ENCODE measurements at places on chromosomes 6 and 20.

- no peak for DNase-seq
Observed at GRCh38 chr6:55668591-55668990, 89.6 kb upstream of the HMGCLL1 start.

DNA sequence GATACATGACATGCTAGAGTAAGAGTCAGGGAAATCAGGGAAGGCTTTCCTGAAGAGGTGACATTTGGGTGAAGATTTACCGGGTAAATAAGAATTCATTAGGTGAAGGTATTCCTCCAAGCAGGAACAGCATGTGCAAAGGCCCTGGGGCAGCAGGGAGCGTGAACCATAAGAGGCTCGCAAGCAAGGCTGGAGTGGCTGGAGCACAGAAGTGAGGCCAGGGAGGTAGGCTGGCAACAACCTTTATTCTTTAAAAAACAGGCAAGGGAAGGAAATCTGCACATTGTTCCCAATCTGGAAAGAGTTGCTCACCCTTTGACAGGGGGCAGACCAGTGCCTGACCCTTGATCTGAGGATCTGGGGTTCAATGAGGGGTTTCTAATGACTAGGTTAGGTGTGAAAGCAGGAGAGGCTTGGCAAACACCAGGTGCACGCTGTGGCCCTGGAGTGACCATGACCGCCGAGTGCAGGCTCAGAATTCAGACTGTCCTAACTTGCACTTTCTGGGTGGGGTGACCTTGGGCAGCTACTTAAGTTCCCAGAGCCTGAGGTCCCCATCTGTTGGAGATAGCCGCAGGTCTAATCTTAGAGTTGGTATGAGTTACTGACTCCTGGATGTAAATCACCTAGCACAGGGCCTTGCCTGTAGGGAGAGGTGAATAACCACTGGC is 1.9 kb downstream of the KIAA1755 start:
- DNase-seq, result no peak

GRCh38 chr6:154267508-154268106 is 89.0 kb downstream of the IPCEF1 start:
- no peak for DNase-seq

DNA sequence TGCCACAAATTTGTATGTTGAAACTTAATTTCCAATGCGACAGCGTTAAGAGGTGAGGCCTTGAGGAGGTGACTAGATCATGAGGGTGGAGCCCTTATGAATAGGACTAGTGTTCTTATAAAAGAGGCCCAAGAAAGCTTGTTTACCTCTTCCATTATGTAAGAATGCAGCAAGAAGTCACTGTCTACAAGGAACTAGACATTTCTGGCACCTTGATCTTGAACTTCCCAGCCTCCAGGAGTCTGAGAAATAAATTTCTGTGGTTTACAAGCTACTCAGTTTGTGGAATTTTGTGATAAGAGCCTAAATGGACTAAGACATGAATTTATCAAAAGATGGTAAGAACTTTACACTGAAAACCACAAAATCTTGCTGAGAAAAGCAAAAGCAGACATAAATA is 173.6 kb upstream of the SGK1 start:
- DNase-seq, result no peak

GRCh38 chr6:126804332-126805064 is 314.0 kb upstream of the RSPO3 start:
- no peak for DNase-seq

GRCh38 chr6:48747040-48747439 is 636.0 kb upstream of the PTCHD4 start:
- DNase-seq, result no peak

GRCh38 chr6:20907486-20908071 is 373.3 kb downstream of the CDKAL1 start:
- DNase-seq, result no peak

- DNase-seq, result peak; percentile 42
Observed at GRCh38 chr6:43771858-43772680, 2.1 kb downstream of the VEGFA start.

DNA sequence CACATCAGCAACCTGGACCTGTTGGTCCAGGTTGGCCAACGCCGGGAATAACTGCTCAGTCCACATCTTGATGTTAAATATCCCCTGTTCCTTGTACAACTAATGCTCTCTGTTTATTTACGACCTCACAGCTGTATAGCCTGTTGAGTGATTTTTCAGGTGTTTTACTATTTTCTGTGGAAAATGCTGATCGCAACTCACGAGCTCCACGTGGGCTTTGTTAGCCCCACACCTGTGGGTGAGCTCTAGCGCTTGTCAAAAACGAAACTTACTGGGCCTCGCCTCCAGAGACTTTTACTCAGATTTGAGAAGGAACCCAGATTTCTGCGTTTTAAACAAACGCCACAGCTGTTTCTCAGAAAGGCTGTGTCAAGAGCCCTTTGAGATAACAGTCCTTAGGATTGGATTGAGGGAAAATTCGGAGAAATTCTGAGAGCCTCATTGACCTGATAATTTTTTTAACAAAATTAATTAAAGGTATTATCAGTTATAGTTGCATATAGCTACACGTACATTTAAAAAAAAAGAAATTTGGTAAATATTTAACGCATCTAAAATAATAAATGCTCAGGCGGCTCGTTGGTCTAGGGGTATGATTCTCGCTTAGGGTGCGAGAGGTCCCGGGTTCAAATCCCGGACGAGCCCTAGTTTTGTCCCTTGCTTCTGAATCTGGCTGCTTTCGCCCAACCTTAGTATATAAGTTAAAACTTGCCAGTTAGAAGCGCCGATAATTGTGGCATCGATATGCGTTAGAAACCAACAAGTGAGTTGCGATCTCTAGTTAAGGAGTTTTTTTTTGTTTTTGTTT is 16.7 kb downstream of the HMGN4 start:
- DNase-seq, result no peak

GRCh38 chr6:6689400-6690143 is 101.1 kb downstream of the LY86 start:
- DNase-seq, result no peak

GRCh38 chr6:170165085-170165470 is 125.8 kb downstream of the DLL1 start:
- DNase-seq, result no peak

- DNase-seq, result no peak
Observed at GRCh38 chr20:31355981-31356380, 12.4 kb upstream of the DEFB118 start.

- no peak for DNase-seq
Observed at GRCh38 chr6:15148356-15148946, 97.4 kb upstream of the JARID2 start.

DNA sequence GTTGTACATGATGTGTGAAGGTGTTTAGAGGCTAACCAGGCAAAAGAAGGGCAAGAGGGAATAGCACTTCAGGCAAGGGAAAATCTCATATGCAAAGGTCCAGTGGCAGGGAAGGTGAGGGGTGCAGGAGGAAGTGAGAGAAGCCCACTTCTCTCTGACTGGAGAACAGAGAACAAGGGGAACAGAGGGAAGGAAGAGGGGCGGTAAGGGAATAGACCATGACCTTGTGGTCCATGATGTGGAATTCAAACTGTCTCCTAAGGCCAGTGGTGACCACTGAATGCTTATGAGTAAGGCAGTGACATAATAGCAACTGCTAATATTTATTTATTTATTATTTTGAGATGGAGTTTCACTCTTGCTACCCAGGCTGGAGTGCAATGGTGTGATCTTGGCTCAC is 20.6 kb upstream of the SLC9A8 start:
- DNase-seq, result no peak

GRCh38 chr6:115220551-115221159 is 840.0 kb downstream of the FRK start:
- no peak for DNase-seq

DNA sequence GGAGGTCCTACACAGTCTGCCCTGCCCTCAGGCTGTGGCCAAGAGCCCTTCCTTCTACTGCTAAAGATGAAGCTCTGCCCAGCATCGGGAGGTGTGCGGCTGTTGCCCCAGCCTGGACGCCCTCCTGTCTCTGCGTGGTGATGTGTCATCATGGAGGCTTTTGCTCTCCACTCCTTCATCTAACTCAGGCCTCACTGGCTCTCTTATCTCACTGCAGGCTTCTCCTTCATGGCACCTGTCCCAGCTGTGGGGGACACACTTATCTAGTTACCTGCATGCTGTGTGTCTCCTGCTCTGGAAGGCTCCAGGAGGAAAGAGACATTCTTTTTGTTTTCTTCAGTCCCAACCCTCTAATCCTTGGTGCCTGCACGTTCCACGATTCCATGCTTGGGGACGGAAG is 89.1 kb downstream of the PSMG4 start:
- DNase-seq, result no peak

GRCh38 chr6:7569082-7569481 is 20.9 kb upstream of the SNRNP48 start:
- DNase-seq, result no peak

DNA sequence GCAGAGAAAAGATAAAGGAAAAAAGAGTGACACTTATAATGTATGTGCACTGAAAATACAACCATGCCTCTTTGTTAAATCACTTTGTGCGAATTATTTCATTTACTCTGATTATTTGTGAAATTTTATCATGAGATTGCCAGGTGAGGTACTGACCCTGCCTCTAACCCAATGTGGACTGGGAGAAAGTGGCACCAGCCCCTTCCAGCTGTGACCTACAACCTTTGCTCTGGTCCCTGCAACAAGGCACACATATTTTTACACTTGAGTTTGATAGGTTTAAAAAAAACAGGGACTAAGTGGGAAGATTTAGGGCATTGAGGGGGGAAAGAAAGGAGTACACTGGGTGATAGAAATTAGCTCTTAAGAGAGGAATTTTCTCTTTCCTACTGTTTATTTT is 80.3 kb upstream of the ISM1 start:
- no peak for DNase-seq

GRCh38 chr20:52676283-52676995 is 295.7 kb upstream of the TSHZ2 start:
- no peak for DNase-seq

- no peak for DNase-seq
Observed at GRCh38 chr6:34155471-34156300, 9.8 kb upstream of the GRM4 start.

GRCh38 chr6:154907291-154907690 is 87.8 kb upstream of the TIAM2 start:
- DNase-seq, result no peak

GRCh38 chr6:150198532-150198931 is 55.7 kb downstream of the PPP1R14C start:
- no peak for DNase-seq

DNA sequence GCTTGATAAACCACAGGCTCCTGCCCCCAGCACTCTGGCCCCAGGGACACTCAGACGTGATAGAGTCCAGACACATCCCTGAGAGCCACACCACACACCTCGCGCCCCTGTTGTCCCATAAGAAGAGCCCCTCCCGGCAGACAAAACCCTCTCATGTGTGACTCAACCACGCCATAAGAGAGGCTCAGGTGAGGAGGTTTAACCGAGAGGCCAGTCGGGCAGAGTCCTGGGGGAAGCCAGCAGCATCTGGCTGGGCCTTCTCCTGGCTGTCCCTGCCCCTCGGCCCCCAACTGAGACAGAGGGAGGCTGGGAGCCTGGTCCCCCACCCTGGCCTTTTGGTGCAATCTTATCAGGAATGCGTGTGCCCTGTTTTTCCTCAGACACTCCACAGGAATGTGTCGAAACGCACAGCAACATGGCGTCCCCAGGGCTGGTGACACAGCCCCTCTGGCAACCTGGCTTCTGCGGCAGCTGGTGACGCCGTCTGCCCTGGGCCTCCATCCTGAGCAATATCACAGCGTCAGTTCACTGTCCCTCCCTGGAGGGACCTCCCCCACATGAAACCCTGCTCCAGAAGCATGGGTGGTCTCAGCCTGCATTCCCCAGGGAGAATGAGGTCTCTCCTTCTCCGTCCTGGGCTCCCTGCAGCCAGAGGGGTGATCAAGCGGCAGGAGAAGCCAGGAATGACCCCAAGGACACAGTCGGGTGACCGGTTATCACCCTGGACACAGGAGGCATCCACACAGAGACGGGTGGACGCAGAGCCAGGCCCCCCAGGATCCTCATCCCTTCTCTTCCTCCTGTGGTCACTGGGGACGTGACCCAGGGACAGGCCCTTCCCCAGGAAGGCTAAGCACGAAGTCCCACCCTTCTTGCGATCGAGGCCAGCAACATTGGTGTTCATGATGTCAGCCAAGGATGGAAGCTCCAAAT is 156.6 kb upstream of the AFDN start:
- DNase-seq, result no peak

- DNase-seq, result no peak
Observed at GRCh38 chr6:11094941-11095340, 1.3 kb downstream of the SMIM13 start.

- no peak for DNase-seq
Observed at GRCh38 chr6:5776706-5777390, 229.9 kb downstream of the NRN1 start.

- DNase-seq, result no peak
Observed at GRCh38 chr6:133985970-133986369, 32.9 kb downstream of the TBPL1 start.

DNA sequence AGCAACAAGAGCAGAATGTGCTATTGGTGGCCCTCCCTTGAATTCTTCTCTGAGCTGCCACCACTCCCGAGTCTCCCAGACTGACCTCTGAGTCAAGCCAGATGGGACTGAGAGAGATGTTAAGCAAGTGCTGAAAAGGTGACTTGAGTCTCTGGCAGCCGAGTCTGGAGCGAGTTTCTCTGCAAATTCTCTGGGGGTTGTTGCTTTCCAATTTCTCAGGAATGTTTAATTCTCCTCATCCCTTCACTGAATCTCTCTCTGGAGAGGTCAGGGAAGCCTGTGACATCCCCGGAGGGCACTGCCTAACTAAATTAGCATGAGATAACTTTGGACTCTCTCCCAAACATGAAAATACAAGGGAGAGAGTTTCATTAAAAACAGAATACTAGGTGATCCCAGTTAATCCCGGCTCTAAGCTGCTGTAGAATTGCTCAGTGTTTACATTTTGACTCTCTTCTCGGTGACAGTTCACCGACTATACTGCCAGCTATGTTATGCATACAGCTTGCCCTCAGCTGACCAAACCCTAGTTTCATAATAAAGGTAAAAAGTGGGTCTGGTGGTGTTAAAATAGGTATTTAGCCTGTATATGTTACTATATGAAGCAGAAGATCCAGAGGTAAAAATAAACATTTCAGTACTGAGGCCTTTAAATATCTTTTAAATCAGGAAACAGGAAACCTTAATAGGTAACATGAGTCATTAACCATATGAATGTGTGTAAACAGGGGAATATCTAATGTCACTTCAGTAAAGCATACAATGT is 157.9 kb downstream of the FOXC1 start:
- no peak for DNase-seq

- DNase-seq, result no peak
Observed at GRCh38 chr6:10033223-10033829, 381.5 kb downstream of the TFAP2A start.

All from stimulated activated CD4-positive, alpha-beta T cell treated with anti-CD3 and anti-CD28 coated beads, TNF-alpha, amount 100 ng/mL, for 24 hours (primary cell).